ENCODE measurements at places on chromosomes 12 and 14.

DNA sequence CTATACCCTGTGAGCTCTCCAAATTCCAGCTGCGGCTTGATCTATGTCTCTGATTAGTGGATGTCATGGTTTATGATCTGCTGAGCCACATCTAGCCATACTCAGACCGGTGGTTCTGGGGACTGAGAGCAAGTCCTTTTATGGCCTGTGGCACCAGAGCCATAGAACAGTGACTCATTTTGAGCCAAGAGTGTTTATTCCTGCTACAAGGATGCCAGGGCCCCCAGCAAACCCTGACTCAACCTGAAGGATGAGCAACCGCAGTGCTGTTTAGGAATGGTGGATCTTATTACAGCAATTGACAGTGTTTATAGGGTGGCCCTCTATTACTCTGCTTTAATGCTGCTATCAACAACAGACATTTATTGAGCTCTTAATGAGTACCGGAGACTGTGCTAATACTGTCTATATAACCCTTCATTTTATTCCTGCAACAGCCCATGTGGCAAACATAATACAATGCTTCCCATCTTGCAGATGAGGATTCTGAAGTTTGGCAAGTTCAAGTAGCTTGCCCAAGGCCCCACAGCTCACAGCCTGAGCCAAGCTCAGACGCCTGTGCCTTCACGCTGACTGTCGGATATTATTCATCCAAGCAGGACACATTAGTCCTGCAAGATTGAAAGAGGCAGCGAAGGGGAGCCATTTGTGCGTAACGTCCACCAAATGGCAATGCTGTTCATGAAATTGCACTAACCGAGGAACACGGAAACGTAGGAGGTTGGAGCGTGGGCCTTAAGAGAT, 273.6 kb upstream of the PWP1 start:
- DNase-seq: no peak

GRCh38 chr12:3958534-3958933, 85.3 kb upstream of the PARP11 start:
- DNase-seq: peak; percentile 40

GRCh38 chr12:4346931-4347330, 25.9 kb downstream of the TIGAR start:
- no peak for DNase-seq

- no peak for DNase-seq
Observed at GRCh38 chr12:91781114-91781513, 364.5 kb downstream of the BTG1 start.

DNA sequence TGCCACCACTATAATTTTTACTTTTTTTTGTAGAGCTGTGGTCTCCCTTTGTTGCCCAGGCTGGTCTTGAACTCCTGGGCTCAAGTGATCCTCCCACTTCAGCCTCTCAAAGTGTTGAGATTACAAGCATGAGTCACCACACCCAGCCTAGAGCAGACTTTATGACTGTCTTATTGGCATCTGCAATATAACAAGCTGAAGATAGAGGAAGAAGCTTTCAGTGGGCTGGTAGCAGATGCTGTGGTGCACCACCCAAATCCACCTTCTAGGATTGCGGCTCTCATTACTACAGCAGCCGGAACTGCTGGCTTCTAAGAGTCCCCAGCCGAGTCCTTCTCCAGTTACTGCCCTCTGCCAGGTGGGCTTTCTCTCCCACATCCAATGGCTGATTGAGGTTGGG, 7.6 kb upstream of the STK38L start:
- peak; percentile 77 for DNase-seq

DNA sequence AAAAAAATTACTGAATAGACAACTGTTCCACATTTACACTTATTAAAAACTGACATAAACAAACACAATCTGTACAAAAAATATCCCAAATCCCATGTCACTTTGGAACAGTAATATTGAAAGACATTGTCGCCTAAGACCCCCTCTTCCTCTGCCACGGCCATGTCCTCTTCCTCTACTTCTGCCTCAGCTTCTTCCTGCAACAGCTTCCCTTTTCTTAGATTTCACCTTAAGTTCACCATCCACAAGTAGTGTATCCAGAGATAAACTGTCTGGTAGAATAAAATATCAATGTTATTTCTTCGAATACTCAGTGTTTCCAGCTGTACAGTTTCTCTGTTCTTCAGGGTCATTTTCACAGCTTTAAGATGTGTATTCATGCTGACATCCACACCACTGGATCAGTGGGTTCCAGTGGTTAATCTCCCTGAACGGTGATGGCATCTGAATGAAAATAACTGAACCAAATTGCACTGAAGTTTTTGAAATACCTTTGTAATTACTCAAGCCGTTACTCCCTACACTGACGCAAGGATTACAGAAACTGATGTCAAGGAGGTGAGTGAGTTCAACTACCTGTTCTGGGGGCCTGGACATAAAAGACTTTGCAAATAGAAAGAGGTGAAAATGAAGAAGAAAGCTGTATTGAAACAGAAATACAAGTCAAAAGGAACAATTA, 208.5 kb downstream of the C12orf50 start:
- no peak for DNase-seq

- no peak for DNase-seq
Observed at GRCh38 chr14:31590206-31590605, 29.0 kb downstream of the NUBPL start.

GRCh38 chr14:73795974-73796373, 55.7 kb upstream of the PTGR2 start:
- DNase-seq: no peak

DNA sequence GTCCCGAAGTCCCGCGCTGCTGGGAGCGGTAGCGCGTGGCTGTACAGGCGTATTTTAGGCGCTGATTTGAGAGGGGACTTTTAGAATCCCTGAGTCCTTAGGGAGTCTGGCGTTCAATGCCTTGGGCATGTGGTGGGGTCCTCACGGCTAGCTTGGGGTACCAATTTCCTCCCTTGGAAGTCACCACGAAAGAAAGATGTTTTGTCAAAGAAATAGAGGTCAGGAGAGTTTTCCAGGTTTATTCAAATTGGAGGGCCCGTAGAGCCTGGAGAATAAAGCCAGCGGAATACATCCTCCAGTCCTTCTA, 63.9 kb downstream of the KLHL28 start:
- DNase-seq: no peak

DNA sequence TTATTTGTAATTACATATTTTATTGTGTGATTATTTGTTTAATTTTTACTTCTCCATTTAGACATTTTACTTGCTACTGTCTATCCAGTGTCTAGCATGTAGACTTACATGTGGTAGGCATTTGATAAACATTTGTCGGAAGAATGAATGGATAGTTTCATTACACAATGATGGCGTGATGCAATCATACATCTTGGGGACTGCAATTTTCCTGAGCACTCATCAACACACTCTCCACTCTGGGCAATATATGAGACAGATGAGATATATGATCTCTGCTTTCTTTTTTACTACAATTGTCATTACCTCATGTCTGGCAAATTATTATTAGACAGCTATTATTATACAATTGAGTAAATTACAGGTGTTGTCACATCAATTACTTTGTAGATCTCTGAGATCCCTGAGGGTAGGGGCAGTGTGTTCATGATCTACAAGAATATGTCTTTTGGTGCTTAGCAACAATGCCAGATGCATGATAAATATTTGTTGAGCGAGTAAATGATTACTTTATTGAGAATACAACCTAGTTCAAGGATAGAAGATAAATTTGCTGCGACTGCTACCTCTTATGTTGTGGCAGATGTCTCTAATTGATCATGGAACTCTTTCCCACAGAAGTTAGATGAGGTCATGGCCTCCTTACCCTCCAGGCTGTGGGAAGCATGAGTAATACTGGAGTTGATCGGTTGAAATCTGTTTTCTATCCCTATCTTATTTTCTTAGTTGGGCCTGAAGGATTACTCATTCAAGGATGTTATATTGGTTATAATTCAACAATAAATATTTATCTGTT, 416.0 kb downstream of the LRIG3 start:
- DNase-seq: no peak

DNA sequence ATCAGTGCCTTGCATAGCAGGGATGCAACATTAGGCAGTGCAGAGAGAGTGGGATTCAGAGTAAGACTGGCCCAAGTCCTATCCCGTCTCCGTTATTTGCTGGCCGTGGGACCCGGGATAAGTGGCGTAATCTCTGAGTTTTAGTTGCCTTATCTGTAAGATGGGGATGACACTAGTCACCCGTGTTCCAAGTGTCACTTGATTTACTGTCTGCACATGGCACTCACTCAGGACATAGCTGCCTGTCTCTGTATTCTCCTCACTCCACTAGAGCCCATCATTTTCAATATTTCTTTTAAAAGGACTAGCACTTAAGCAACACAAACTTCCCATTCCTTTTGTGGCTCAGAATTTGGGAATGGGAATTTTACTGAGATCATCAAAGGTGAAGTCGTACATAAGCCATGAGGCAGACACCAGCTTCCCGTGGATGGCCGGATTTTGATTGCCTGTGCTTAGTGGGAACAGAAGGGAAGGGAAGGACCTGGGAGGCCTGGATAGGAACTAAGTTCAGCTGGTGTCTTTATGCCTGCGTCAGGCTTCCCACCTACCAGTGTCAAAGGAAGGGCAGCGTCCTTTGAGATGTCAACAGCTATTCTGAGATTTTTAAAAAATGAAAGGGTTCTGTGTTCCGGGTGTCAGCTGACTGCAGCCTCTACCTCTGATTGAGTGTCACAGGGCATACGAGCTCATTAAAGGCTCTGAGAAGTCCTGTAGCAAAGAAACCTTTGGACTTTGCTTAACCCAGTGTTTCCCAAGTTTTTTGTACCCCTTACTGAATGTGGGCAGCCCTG, 361.4 kb downstream of the CACNA1C start:
- DNase-seq: no peak

GRCh38 chr14:74954947-74955228, 509 bp downstream of the PGF start:
- no peak for DNase-seq

DNA sequence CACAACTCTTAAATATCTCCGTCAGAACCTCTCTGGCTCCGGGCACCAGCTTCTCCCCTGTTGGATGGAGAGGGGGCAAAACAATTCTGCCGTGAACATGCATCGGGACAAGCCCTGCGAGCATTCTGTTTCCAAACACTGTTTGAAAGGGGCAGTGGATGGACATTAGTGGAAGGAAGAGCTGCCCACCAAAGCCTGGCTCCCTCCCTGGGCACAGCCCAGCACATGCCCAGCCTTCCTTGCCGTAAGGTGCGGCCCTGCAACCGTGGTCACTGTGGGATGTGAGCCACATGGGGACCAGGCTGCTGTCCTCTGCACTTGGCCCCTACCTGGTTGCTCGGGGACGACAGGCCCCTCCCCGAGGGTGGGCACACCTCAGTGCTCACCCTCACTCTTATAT, 54.0 kb downstream of the TRAFD1 start:
- no peak for DNase-seq

- no peak for DNase-seq
Observed at GRCh38 chr14:55111122-55111708, 17.8 kb upstream of the LGALS3 start.

DNA sequence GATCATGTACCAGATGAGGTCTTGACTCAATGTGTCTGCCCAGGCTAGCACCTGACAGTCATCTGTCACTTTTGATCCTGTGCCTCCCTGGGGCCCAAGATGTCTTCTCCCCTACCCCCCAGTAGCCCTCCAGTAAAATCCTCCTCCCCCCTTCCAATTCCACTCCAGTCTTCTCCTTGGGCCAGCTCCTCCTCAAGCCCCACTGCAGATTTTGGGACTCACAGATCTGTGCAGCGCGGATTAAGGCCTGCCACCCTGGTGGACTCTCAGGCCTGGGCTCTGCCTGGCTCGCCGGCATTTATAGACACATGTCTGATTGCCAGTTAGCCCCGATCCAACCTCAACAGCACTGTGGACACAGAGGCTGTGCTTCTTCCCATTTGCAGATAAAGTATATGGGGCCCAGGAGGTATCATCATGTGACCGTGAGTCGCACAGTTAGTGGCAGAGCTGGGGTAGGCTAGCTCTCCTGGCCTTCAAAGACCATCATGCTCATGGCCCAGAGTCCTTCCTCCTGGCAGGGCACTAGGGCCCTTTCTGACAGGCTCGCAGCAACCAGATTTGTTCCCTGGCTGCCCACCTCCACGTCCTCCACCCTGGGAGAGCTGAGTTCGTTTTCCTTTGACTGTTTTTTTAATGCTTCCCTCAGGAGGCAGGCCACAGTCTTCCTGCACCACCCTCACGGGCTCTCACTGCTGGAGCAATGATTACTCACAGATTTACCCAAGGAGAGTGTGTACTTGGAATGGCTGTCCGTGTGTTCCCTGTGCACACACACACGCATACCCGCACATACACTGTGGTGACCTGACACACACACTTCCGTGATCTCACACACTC, 98.3 kb upstream of the DIO3 start:
- DNase-seq: no peak

DNA sequence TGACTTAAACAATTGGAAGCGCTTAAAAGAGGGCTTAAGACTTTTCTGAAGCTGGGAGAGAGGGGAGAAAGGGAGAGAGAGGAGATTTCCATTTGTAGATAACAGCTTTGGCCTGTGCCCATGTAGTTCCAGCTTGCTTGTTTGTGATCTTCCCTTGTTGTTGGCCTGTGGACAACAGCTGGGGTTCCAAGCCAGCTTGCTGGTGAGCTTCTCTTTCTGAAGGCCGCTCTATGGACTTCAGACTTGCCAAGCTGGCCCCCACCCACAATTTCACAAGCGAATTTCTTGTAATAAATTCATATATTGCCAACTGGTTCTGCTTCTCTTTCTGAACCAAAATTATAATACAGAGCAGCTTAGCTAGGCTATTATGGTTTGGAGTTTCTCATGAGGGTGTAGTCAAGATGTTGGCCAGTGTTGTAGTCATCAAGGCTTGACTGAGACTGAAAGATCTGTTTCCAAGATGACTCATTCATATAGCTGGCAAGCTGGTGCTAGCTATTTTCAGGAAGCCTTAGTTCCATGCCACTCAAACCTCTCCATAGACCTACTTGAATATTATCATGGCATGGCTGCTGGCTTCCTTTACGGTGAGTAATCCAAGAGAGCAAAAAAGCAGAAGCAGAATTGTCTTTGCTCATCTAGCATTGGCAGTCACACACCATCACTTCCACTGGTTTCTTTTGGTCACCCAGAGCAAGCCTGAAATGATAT, 89.4 kb downstream of the ATP23 start:
- peak; percentile 10 for DNase-seq

DNA sequence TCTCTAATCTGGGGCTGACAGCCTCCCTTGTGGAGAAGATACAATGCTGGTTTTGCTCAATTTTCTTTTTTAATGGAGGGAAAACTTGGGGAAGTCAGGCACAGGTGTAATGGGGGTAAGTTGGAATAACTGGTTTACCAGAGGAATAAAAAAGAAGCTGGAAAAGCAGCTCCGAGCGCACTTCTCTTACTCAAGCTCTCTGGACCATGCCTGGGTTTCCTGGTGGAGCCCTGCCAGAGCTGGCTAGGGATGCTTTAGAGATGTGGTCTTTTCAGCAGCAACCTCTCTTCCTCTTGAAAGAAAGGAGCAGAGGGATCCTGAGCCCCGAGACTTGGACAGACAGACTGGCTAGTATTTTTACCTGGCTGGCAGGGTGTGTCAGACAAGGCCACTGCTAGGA, 3.9 kb upstream of the KCNA5 start:
- DNase-seq: no peak

DNA sequence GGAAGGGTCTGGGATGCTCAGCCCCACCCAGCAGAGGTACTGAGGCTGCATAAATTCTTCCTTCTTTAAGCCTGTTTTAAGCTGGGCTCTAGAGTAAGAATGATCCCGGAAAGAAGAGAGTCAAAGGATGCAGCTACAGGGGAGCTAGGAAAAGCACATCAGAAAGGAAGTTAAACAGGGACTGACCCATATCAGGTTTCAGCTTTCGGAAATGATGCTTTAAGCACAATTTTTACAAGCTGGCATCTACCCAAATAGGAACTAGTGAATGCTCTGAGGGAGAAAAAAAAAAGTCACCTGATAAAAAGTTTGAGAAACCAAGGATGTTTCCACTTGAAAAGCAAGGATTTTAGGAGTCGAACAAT, 22.0 kb downstream of the TSPAN8 start:
- peak; percentile 26 for DNase-seq

- DNase-seq: peak; percentile 29
Observed at GRCh38 chr12:92208613-92209121, 63.0 kb upstream of the BTG1 start.
